ENCODE measurements at places on chromosomes 5 and 9.

GRCh38 chr5:42960506-42960905 is 79.6 kb downstream of the ANXA2R start:
- no peak for DNase-seq

GRCh38 chr5:169301986-169302385 is 1.0 kb upstream of the SLIT3 start:
- no peak for DNase-seq

GRCh38 chr5:59037453-59037852 is 454.6 kb downstream of the RAB3C start:
- DNase-seq = no peak

- DNase-seq = no peak
These were observed 571.1 kb upstream of the ZNF608 start for GRCh38 chr5:125317536-125317995.

GRCh38 chr9:71690689-71691435 is 77.5 kb downstream of the CEMIP2 start:
- DNase-seq = no peak

DNA sequence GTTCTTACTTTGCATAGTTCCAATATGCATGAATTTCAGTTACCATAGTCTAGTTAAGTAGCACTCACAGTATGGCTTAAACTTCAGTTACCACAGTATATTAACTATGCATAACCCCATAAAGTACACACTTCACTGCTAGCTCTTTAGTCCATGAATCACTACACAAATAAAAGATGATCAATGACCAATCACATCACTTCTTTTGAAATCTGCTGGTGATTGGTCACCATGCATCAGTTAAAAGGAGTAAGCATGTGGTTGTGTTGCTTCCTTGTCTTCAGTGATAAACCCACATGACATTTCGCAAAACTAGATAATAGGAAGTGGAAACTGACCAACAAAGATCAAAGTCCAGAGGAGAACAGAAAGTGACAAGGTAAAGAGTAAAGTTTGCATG is 79.0 kb downstream of the TAF11L14 start:
- DNase-seq = no peak

- no peak for DNase-seq
These were observed 476.6 kb upstream of the SGCD start for GRCh38 chr5:155850370-155850769.

DNA sequence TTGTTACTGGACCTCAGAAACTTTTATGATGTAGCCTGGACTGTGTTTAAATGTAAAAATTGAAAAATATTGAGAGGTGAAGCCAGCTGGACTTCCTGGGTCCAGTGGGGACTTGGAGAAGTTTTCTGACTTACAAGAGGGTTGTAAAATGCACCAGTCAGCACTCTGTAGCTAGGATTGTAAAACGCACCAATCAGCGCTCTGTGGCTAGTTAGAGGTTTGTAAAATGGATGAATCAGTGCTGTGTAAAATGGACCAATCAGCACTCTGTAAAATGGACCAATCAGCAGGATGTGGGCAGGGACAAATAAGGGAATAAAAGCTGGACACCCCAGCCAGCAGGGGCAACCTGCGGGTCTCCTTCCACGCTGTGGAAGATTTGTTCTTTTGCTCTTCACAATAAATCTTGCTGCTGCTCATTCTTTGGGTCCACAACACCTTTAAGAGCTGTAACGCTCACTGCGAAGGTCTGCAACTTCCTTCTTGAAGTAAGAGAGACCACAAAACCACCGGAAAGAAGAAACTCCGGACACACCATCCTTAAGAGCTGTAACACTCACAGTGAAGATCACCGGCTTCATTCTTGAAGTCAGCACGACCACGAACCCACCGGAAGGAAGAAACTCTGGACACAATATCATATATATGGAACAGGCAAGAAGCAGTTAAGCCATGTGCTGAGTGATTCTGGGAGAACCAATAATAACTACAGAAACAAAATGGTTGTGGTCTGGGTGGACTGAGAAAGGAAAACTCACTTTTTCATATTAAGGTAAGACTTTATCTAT is 201.3 kb downstream of the GABRG2 start:
- DNase-seq = no peak

DNA sequence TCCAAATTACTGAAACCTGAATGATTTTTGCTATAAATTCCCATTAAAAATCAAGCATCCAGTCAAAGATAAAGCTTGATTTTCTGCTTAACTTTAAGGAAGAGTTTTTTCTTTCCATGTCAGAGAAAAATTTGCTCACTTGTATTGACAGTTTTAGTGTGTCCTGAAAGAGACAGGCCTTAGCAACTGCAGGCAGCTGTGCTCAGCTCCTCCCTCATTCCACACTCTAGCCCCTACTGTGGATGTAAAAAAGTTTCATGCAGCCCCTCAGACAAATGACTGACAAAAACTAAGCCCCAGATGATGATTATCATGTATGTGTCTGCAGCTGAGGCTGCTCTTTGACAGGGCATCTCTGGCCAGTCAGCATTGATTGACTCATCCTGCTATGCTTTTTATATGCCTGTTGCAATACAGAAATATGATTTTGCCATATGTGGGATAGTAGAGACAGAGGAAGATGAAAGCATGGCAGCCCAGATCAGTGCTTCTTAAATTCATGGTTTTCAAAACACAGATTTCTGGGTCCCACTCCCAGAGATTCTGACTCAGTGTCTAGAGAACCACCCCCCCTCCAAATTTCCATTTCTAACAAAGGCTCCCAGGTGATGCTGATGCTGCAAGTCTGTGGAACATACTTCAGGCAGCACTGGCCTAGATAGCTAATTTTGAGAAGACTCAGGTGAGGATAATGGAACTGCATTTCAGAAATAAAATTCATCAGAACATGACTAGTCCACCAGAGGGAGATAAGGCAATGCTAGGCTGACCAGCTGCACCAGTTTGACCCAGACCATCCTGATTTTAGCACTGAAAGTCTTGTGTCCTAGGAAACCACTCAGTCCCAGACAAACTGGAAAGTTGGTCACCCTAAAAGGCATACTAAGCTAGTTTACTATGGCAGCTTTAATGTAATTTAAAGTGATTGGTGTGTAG is 298.7 kb upstream of the KCNN2 start:
- DNase-seq = no peak

- DNase-seq = no peak
These were observed 980 bp downstream of the CCNO start for GRCh38 chr5:55232271-55232984.

DNA sequence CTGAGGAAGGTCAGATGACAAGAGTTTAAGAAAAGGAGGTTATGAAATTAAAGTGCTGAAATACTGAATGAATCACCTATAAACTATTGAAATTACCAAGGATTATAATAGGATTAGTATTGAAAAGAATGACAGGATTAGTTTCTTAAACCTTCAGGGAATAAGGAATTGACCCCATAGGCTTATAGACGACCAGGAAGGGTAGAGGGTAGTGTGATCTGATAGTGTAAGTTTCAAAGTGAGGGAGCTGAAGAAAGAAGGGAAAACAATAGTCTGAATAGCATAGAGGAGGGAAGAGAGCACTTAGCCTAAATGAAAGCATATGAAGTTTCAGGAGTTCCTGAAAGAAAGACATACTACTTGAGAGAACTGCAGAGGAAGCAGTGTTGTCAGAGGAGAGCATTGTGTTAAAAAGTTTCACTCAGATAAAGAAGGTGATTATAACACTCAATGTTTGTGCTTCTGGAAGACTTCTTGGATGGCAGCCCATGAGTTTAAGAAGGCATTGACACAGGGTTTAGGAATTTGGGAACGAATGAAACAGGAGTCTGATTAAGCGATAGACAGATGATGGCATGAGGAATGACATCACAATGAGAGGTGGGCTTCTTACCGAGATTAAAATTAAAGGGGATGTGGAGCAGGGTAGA is 557.9 kb upstream of the GRAMD2B start:
- no peak for DNase-seq

DNA sequence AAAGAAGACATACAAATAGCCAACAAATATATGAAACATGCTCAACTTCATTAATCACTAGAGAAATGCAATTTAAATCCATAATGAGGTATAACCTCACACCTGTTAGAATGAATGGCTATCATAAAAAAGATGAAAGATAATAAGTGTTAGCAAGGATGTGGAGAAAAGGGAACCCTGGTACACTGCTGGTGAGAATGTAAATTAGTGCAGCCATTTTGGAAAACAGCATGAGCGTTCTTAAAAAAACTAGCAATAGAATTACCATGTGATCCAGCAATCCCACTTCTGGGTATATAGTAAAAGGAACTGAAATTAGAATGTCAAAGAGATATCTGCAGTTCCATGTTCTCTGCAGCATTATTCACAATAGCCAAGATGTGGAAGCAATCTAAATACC is 64.2 kb upstream of the CEP78 start:
- DNase-seq = no peak

- DNase-seq = no peak
These were observed 17.0 kb upstream of the C1QTNF3 start for GRCh38 chr5:34059977-34060376.

DNA sequence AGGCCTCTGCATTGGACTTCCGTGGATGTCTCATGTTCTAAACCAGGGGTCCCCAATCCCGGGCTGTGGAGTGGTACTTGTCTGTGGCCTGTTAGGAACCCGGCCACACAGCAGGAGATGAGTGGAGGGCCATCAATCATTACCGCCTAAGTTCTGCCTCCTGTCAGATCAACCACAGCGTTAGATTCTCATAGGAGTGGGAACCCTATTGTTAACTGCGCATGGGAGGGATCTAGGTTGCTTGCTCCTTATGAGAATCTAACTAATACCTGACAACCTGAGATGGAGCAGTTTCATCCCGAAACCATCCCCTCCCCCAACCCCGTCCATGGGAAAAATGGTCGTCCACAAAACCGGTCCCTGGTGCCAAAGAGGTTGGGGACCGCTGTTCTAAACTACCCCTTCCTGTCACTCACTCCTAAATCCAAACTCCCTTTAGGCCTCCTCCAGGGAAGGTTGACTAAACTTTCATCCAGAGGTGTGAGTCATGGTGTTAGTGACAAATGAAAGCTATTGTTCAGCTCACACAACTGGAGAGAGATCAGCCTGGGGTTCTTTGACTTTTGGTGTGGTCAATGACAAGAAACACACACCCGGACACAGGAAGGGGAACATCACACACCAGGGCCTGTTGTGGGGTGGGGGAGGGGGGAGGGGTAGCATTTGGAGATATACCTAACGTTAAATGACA is 9.5 kb downstream of the KCNV2 start:
- DNase-seq = no peak

GRCh38 chr9:116233160-116233530 is 79.6 kb downstream of the PAPPA start:
- DNase-seq = no peak

GRCh38 chr5:143801252-143801939 is 10.6 kb upstream of the HMHB1 start:
- DNase-seq = no peak

GRCh38 chr5:75108931-75109596 is 56.7 kb upstream of the GCNT4 start:
- no peak for DNase-seq

DNA sequence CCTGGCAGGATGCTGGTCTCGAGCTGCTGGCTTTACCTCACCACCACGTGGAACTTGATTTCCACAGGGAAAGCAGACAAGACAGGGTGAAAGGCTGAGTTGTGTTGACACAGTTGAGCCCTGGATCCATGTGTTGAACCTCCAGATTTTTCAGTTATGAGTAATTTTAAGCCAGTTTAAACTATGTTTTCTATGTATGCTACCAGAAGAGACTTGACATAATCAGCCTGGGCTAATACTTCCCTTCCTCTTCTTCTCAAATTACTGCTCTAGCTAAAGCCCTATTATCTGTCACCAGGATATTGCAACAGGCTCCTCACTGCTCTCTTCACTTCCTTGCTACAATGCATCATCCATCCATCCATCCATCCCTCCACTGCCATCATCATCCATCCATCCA is 12.0 kb upstream of the PHYKPL start:
- DNase-seq = no peak

DNA sequence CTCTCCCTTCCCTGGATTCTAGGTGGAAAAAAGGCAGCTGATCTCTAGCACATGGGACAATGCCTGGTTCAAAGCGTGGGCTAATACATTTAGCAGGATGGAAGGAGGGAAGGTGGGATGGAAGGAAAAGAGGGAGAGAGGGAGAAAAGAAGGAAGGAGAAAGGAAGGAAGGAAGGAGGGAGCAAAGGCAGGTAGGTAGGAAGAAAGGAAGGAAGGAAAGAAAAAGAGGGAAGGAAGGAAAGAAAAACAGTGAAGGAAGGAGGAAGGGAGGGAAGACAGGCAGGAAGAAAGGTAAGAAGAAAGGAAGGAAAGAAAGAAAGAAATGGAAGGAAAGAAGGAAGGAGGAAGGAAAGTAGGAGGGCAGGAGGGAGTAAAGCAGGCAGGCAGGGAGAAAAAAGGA is 12.2 kb upstream of the PALM2AKAP2 start:
- DNase-seq = no peak

- DNase-seq = no peak
These were observed 26.4 kb upstream of the ELL2 start for GRCh38 chr5:95988094-95988493.

GRCh38 chr5:74402553-74402952 is 238.0 kb downstream of the ENC1 start:
- no peak for DNase-seq

DNA sequence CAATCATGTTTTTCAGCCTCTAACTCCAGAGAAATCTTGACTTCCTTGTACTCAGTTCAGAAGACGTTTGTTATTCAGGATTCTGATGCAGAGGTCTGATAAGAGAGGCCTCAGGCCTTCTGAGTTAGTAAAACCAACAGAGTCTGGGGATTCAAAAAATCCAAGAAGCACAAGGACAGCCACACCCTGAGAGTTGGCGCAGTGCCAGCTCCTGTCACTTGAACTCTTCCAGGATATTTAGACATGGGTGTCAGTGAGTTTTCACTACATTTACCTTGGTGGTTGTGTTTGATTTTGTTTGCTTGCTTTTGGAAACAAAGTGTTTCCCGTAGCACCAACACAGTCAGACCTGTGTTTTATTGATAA is 41.6 kb upstream of the PDE8B start:
- DNase-seq = no peak

DNA sequence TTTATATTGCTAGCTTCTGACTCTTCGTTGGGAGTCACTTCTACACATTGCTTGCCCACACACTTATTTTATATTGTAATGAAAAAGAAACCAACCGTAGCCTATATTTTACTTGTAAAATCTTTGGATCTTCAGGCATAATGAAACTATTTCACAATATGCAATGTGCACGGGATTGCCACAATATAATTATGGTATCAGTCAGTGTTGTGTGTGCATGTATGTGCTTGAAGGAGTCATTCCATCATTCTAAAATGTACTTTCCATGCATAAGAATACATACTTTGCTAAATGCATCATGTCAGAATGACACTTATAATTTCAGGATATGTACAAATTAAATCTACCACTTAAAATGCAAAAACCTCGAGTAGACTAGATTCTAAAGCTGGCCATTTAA is 64.0 kb upstream of the TLE4 start:
- no peak for DNase-seq

DNA sequence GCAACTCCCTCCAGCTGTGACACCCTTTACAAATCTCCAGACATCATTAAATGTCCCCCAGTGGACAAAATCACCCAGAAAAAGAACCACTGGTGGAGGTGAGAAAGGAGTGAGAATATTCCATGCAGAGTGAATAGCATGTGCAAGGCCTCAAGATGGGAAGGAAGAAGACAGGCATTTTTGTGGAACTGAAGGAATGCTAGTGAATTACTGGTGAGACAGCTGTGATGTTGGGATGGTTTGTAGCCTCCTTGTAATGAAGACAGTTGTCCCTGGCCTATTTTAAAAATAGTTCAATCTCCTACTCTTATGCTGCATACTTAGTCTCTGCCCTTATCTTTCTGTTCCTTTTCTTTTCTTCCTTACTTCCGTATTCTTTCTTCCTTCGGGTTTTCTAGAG is 124.9 kb upstream of the RPS23 start:
- no peak for DNase-seq

Data from muscle of back (tissue), 13 donors.